ENCODE measurements at places on chromosomes 13 and 19.

DNA sequence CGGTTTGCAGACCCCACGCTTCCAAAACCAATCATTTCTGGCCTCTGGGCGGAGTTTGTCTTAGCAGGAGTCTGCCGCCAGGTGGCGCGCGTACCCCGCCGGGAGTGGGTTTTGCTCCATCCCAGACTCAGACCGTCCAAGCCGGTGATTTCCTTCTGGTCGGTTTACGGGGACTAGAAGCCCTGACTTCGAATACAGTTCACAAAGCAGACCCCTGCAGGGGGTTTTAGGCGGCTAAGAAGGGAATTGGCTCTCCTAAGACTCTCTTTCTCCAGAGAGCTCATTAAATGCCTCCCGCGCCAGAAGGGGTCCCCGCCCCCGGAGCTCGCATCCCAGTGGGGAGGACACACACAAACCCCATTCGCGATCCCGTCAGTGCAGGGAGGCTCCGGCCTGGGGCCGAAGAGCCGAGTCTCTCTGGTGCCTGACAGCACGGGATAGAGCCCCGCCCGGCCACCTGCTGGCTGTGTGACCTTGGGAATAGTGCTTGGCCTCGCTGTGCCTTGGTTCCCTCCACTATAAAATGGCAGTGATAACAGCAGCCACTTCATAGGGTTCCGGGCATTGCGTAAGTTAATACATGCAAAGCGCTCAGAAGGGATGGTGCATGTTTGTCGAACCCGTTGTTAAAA lies 8.6 kb upstream of the NUP62 start:
- DNase-seq = peak; percentile 73

DNA sequence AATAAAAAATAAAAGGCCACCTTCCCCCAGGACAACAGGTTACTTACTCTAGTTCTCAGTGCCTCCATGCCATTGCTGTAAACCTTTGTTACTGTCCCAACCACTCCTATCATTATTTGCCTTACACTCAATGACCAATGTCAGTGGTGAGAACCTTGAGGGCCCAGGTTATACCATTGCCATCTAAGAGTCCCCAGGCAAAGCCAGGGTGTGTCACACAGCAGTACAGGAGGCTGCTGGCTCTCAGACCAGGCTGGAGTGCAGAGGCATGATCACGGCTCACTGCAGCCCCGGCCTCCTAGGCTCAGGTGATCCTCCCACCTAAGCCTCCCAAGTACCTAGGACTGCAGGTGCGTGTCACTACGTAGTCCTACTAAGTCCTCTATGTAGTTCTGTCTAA lies 6.1 kb downstream of the ELAVL1 start:
- no peak for DNase-seq

DNA sequence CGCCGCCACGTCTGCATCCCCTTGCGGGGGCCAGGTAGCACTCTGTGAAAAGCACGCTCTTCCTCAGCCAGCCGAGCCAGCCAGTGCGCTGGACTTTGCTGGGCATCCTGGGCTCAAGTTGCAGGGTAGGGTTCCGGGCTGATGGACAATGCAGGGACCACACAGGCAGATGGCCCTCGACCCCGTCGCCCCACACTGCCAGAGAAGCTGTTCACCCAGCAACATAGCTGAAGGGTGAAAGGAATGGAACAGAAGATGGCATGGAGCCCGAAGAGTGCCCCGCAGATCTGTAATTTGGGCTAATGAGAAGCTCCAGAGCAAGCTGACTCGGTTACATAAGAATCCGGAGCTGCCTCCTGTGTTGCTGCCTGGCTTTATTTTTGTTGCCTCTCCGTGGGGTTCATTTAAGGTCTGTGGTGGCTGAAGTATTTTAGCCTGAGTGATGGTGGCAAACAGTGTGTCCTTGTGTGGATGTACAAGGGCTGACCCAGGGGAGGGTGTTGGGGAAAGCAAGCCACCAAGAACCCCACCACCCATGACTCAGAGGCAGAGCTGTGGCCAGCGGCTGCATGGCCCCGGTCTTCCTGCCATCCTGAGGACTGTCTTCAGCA lies 105.8 kb downstream of the SOX1 start:
- DNase-seq = no peak

DNA sequence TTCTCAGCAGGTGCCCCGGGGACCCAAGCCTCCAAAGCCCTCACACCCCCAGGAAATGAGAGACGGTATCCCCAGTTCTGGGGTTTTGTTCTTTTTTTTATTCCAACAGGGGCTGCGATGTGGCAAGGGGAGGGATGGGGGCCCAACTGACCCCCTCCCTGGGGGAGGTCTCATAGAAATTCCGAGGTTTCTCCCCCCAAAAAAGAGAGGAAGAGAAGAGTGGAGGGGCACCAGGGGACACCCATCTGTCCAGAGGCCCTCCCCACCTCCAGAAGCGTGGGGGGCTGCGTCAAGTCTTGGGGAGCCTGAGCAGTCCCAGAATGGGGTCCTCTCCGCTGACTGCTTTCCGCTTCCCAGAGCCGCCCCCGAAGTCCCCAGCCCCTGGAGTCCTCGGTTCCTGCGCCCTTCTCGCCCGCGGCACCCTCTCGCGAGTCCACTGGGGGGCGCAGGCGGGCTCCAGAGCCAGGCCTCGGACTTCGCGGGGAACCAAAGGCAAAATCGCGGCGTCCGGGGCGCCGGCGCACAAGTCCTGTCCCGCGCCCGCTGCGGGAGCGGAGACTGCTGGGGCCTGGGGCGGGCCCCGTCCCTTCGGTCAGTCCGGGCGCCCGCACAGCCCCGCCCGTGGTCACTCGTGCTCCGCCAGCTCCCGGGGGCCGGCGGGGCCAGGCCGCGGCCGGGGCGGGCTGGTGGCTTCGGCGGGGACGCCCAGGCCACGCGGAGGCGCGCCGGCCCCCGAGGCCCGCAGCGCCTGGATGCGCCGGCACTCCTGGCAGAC lies 4.4 kb upstream of the ATP1A3 start:
- DNase-seq = peak; percentile 41

DNA sequence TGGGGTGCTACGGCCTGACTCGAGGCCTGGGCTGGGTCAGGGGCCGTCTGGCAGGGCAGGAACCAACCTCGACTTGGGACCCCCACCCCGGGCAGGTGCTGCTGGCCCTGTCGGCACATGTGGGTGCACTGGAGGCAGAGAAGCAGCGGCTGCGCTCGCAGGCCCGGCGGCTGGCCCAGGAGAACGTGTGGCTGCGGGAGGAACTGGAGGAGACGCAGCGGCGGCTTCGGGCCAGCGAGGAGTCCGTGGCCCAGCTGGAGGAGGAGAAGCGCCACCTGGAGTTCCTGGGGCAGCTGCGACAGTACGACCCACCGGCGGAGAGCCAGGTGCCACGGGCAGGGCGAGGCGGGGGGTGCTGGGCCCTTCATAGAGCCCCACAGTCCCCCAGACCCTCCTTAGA lies 5.9 kb downstream of the KLC3 start:
- no peak for DNase-seq

GRCh38 chr19:48353677-48354076 lies 10.1 kb downstream of the TMEM143 start:
- no peak for DNase-seq

DNA sequence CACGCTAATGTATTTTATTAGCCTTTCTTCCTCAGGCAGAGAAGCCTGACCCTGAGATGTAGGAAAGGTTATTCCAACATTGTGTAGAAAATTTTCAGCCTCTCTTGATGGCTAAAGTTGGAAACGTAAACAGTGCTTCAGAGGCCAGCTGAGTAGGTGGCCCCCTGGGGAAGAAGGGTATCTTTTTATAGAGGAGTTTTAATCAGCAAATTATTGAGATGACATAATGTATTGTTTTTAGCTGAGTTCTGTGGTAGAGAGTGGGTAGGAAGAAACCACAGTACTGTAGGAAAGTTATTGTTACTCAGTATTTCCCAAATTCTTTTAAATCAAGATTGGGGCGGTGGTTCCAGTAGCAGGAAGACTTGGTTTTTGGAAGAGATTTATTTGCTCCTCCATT lies 268.8 kb downstream of the DLEU7 start:
- DNase-seq = no peak

DNA sequence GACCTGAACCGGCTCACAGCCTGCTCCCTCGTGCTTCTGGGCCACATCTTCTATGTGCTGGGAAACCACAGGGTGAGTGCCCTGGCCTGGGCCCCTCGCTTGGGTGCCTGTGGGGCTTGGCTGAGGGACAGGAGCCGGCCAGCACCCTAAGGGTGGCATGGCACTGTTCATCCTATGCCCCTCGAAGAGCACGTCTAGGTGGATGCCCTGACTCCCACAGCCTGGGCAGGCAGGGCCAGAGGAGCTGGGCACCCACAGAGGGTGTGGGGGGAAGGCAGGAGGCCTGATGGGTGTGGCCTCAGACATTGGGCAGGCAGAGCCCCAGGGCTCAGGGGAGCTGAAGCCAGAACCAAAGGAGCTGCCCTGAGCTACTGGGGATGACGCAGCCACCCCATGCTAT lies 28.7 kb downstream of the MAU2 start:
- no peak for DNase-seq

GRCh38 chr19:46791944-46792343 lies 3.5 kb upstream of the SLC1A5 start:
- no peak for DNase-seq

DNA sequence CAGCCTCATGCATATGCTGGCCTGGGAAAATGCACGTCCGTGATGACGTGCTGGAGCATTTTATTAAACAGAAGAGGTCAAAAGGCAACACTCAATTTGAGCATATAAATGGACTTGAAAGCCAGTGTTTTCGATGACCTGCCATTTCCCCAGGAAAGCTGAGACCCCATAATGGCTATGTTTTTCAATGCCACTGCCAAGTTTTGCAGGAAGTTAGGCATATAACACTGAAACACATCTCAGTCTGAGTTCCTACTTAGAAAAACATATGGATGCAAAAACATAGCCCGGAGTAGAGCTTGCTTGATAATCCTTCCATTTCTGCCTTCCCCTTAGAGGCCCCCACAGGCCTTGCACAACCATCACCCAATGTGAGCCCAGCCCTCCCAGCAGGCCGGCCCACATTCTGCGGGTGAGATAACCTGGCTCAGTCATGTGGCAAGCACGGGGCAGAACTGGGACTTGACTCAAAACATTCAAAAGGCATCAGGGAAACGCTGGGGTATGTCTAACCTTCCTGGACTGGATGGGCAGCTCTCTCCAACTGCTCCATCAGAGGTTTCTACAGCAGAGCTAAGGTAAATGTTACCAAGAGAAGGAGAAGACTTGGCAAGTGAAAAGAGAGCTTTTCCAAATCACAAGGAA lies 24.9 kb downstream of the EPS15L1 start:
- DNase-seq = peak; percentile 79

GRCh38 chr13:49307365-49307764 lies 59.6 kb downstream of the CDADC1 start:
- DNase-seq = no peak

DNA sequence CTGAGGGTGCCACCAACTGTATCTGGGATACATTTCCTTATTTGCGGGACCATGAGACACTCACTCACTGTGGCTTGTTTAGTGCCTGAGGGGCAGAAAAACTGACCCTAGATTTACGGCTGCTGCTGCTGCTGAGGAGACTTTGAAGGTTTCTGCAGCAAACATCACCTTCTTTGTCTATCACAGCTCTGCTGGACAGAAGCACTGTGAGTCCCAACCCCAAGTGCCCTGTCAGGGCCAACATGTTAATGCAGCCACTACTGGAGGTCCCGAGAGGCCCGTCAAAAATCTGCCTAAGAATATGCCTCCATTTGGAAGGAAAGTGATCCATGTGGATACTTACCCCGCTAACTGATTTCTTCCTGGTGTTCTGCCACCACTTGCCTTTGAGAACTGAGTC lies 37.3 kb upstream of the UBL3 start:
- no peak for DNase-seq
